Left colon (tissue), 2 donors: ENCODE measurements at places on chromosomes 11 and 22.

GRCh38 chr11:110526323-110526722, 96.6 kb downstream of the FDX1 start:
- DNase-seq = no peak

DNA sequence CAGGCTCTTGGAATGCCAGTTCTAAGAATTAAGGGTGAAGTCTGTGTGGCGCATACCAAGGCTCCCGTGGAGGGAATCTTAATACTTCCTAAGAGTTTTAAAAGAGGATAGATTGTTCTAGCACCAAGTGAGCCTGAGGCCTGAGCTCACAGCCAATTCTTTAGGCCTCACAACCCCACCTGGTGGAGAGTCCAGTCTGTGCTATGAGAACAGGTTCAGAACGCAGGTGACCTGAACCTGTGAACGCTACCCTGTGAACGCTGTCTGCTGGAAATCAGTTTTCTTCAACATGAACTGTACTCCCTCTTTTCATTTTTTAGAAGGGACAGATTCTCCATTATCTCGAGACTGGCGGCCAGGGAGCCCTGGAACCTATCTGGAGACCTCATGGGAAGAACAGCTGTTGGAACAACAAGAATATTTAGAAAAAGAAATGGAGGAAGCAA, 43.2 kb upstream of the DLAT start:
- DNase-seq = peak; percentile 88

DNA sequence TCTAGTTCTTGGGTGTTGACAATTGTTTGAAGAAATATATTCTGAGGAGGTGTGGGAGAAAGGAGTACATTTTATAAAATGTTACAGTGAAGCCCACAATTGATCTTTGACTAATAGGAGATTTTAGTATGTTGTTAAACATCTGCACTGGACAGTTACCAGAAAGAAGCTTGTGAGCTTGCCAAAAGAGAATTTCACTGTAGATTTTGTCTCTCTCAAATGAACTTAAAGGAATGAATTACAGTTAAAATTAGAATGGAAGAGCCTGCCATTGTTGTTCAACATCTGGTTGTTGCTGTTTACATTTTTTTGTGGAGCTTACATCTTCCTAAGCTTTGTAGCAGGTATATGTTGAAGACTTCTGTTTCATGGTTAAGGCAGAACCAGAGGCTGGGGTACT, 620.5 kb upstream of the CCDC179 start:
- no peak for DNase-seq

- peak; percentile 71 for DNase-seq
These were observed 44.4 kb downstream of the CYTH4 start for GRCh38 chr22:37326726-37327125.

- DNase-seq = no peak
These were observed 188.5 kb upstream of the MPPED2 start for GRCh38 chr11:30774496-30775232.

DNA sequence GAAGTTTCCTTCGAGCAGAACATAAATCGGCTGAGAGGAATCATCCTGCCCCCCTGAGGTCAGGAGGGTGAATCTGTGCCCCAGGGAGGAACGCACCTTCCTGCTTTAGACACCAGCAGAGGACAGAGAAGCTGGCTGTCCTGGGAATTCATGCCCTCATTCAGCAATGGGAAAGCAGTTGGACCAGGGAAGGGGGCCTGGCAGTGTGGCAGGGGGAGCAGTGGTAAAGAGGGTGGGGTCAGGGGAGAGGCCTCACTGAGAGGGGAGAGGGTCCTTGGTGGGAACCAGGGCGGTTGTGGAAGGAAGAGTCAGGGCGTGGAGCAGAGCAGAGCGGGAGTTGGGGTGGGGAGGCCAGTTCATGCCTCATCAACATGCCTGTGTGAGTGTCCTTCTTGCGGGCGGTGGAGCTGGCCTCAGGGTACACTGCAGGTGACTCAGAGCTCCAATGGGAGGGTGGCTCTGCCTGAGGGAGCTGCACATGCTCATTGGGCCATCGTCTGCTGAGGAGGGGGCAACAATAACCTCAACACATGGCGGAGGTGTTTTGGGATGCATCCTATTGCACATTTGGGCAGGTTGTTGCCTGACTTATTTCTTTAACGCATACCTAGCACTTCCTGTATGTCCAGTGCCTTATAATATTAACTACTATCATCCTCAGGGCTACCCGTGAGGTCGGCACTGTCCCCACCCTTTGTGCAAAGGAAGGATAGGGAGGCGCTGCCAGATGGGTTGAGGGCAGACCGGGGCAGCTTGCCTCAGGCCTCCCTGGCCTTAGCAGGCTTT, 23.2 kb downstream of the MED15 start:
- DNase-seq = peak; percentile 60

- no peak for DNase-seq
These were observed 13.9 kb upstream of the OR8K1 start for GRCh38 chr11:56331861-56332491.

DNA sequence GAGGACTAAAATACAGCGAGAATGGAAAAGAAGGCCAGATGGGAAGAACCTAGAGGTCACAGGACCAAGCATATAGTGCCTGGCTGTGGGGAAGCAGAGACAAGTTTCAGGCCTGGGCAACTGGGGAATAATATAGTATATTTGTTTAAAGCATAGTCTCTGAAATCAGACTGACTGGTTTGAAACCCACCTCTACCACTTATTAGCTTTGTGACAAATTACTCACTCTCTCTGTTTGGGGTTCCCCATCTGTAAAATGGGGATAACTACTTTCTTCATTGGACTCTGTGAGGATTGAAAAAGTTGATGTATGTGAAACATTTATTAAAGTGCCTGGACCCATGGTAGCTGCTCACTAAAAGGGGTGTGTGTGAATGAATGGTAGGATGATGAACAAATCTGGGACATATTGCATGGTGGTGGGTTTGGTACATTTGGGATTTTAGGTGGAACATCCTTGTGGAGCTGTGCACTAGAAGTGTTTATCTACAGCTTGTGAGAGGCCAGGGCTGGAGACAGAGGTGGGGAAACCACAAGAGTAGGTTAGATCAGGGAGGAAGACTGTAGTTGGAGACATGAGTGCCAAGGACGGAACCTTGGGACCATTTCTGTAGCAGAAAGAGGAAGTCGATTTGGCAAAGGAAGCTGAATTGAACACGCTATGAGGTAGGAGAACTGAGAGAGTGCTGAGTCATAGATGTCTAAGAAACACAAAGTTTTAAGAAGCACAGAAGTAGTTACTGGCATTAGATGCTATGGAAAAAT, 52.6 kb downstream of the SWAP70 start:
- DNase-seq = no peak

GRCh38 chr11:12287374-12288211, 89.8 kb upstream of the PARVA start:
- DNase-seq = peak; percentile 57

GRCh38 chr11:126163074-126163700, 48.3 kb downstream of the RPUSD4 start:
- DNase-seq = no peak

- DNase-seq = no peak
These were observed 96.5 kb downstream of the RRM1 start for GRCh38 chr11:4191031-4191571.

DNA sequence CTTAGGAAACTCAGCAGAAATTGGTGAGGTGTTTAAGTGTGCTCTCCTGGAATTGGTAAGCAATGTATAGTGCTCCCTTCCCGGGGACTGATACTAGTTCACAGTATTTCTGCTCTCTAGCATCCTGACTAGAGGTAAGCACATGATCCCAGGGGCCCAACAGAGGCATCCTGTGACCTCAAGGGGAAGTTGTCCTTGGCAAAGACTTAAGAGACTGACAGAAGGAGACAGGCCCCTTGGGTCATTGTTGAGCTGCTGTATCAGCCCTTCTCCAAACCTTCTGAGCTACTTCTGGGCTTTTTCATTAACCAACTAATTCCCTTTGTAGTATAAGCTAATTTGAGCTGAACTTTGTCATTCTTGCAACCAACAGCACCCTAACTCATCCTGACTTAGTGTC, 4.3 kb upstream of the TBC1D22A start:
- DNase-seq = no peak

- DNase-seq = no peak
These were observed 112.8 kb upstream of the CRYBB3 start for GRCh38 chr22:25086902-25087282.

- no peak for DNase-seq
These were observed 815 bp upstream of the MS4A6A start for GRCh38 chr11:60183591-60184205.

DNA sequence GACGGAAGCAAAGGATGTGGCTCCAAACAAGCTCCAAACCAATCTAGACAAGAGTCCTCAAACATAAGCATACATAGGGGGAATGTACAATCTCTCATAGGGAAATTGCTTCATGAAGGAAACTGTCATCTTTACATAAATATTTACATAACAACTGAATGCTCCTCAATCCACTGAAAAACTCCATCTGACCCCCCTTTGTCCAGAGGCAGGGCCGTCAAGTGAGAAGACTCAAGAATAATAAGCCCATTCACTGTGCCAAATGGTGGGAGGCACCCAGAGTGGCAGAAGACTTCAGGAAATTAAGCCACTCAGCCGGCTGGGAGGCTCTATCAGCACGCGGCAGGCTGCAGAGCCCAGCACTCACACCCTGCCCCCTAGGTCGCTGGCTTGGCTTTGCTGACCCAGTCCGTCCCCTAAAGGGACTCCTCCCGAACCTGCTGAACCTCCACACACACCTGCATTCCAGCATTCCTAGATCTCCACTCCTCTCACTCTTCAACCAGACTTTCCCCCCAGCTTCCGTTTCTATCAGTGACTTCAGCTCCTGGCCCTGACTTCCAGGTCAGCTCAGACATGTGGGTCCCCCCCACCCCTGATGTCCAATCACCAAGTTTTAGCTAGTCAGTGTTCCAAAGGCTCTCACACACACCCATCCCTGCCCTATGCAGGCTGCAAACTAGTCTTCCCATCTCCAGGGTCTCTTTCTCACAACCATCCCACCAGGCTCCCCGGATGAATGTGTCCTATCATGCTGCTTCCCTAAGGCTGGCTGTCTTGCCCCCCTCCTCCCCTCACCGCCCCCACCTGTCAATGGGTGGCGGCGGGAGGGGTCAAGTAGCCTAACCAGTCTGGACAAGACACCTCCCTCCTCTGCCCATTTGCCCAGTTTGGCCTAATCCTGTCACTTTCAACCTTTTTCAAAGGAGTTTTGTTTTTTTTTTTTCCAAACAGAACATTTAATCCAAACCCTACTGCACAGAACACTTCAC, 11.3 kb downstream of the VPS37C start:
- no peak for DNase-seq

- no peak for DNase-seq
These were observed 267.4 kb upstream of the ISX start for GRCh38 chr22:34798605-34799004.

DNA sequence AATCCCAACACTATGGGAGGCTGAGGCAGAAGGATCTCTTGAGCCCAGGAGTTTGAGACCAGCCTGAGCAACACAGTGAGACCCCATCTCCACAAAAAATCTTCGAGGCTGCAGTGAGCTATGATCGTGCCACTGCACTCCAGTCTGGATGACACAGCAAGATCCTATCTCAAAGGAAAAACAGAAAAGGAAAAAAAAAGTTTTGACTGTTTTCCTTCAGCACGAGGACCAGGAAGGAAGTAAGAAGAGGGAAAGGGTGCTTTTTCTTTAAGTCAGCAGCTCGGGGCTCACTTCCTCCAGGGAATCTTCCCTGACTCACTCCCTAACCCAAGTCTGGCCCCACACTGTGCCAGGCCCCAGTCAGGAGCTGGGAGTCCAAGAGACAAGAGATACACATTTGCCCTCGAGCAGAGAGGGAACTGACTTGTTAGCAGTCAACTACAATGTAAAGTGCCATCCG, 14.2 kb downstream of the ARRB1 start:
- peak; percentile 20 for DNase-seq

DNA sequence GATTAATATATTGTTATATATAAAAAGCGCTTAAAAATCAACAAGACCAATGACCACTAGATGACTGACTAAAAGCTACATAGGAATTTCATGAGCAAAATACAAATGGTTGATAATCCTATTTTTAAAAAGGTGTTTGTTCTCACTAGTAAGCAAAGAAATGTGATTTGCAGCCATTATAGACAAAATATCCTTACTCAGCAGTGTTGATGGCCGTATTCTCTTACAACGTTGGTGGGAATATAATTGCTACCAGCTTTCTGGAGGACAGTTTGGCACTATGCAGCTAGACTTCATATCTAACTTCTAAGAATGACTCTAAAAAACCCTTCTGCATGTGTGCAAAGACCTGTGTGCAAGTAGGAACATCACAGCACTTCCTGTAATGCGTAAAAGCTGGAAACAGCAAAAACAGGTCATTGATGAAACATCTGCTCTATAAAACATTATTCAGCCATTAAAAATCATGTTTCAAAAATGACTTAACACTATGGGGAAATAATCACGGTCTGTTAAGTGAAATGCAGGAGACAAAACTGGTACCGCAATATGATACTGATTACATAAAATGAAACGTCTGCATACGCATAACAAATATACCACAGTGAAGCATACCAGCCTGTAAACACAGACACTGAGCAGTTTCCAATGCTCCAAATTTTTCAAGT, 70.1 kb upstream of the LINC01488 start:
- no peak for DNase-seq

GRCh38 chr11:28922386-28922981, 814.3 kb downstream of the METTL15 start:
- DNase-seq = no peak

DNA sequence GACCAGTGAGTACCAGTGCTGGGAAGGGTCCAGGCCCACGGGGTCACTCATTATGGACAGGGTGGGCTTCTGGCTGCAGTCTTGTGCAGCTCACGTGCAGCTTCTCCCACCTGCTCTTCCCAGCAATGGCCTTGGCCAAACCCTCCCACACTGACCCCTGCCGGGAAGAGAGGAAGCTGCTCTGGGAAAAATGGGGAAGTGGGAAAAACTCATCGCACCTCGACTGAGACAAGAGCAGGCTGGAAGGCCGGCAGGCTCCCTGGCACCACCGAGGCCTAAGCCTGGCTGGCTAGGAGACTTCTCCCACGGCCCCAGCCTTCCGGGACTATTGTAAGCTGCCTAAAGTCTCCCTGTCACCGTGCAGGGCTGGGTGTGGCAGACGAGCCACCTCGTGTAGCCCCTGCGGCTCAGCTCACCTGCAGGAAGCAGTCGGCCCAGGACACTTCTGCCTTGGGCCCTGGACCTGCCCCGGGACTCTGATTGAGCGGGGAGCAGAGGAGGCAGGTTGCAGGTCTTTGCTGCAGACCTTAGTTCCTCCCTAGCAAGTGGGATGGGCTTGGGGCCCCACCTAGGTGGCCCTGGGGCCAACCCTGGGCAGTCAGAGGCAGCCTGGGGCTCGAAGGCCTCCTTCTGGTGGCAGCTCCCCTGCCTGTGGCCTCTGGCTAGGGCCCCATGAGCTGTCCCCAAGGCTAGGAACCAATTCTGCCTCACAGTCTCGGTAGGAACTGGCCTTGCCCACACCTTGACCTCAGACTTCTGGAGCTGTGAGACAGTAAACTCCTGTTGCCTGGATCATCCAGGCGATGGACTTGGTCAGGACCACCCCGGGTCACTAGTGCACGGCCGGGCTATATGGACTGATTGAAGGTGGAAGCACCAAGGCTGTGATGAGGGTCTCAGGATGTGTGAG, 23.1 kb downstream of the MRGPRG start:
- no peak for DNase-seq

- DNase-seq = no peak
These were observed 2.3 kb downstream of the MMP11 start for GRCh38 chr22:23774922-23775436.

GRCh38 chr22:27298332-27298731, 503.2 kb downstream of the MN1 start:
- DNase-seq = no peak

GRCh38 chr11:13352711-13353110, 75.1 kb downstream of the BMAL1 start:
- no peak for DNase-seq

GRCh38 chr11:19237813-19238212, 2.9 kb downstream of the E2F8 start:
- peak; percentile 63 for DNase-seq
